ENCODE measurements at places on chromosomes 5 and 9. TPM values are rescaled to one million over a fixed set of nuclear protein-coding genes. Genes with fewer than 3 reads are reported as not detected.

Gene GGTA1
- total RNA-seq: not detected

Gene C5orf63
- 6.5 TPM for total RNA-seq

Gene QRFP
- not detected for total RNA-seq

Gene PCDHGA4
- not detected for total RNA-seq

Gene PCDHB3
- not detected for total RNA-seq

Gene LEAP2
- 3.7 TPM for total RNA-seq

Gene LCN2
- total RNA-seq: not detected

Gene CDH18
- total RNA-seq: not detected

Gene CDKN2B-AS1
- total RNA-seq: 6.9 TPM

Gene TLX3
- not detected for total RNA-seq

Gene ABITRAM
- 9.2 TPM for total RNA-seq

Gene ZNF462
- not detected for total RNA-seq

Gene ZFP2
- 0.26 TPM for total RNA-seq

Gene LCNL1
- not detected for total RNA-seq

Gene DHFR
- 102 TPM for total RNA-seq

Gene AIF1L
- 0.31 TPM for total RNA-seq

Gene SEMA6A
- not detected for total RNA-seq

Gene HACD4
- 13.9 TPM for total RNA-seq

Gene DNAH5
- not detected for total RNA-seq

Gene SPAG8
- 1.3 TPM for total RNA-seq

Gene PCDHGA12
- not detected for total RNA-seq

Gene IL3
- not detected for total RNA-seq

Gene TRAF2
- total RNA-seq: 48.5 TPM

Gene PCDHA9
- total RNA-seq: not detected

Gene SAXO1
- not detected for total RNA-seq

Gene DMRT2
- total RNA-seq: not detected

Gene PPP2R2B
- 2.0 TPM for total RNA-seq

Gene HCN1
- total RNA-seq: not detected

Gene CDO1
- 0.40 TPM for total RNA-seq

Gene PRSS3
- not detected for total RNA-seq

Gene SLC22A4
- not detected for total RNA-seq

Gene PSMD5
- total RNA-seq: 50.7 TPM

Gene SPATA31C1
- total RNA-seq: not detected

Gene SLC25A2
- 0.39 TPM for total RNA-seq

Gene NTRK2
- 0.05 TPM for total RNA-seq

Gene FCN1
- total RNA-seq: not detected

Gene SMIM32
- not detected for total RNA-seq
